ENCODE measurements at places on chromosomes 7 and 10. TPM values are rescaled to one million over a fixed set of nuclear protein-coding genes. Genes with fewer than 3 reads are reported as not detected.

CYTH3 gene
- total RNA-seq = 0.92 TPM

ATG9B gene
- total RNA-seq = 14.0 TPM

GPR37 gene
- not detected for total RNA-seq

GRCh38 chr7:132243463-132243862 lies 332.8 kb downstream of the PLXNA4 start:
- H3K4me3 ChIP-seq = no peak overlapping the region
- no peak overlapping the region for H3K27ac ChIP-seq
- no peaks in the 10 kb centered on the region for H3K4me1 ChIP-seq
- peaks cover 3% of the 10 kb centered on the region for H3K27me3 ChIP-seq

DNA sequence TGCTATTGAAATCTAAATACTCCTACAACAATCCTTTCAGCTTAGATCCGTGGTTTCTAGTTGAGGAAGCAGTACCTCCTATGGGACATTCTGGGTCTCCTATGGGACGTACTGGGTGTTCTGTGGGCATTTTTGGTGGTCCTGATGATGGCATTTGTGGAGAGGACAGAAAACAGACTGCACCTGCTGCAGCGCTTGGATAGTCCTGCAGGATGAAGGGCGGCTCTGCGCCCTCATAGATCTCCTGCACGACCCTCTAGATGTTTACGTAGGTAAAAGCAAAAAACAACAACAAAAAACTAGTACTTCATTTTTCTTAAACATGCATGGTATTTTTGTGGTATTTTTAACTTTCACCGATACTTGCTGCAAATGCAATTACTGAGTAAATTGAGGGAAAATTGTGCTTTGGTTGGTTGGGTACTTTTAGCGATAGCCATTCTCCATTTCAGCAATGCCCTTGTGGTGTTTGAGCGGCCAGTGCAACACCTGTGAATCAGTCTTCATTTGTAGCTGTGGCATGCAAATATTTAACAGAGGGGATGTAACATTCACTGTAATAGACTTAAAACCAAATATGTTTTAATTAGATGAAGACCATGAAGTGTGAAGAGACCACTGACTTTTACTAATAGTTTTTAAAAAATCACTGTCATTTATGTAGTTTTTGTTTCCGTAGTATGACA lies 461.2 kb downstream of the SDK1 start:
- no peaks in the 10 kb centered on the region for H3K36me3 ChIP-seq
- H3K27ac ChIP-seq = no peak overlapping the region
- no peak overlapping the region for H3K4me3 ChIP-seq
- peaks cover 9% of the 10 kb centered on the region for H3K27me3 ChIP-seq
- no peak for DNase-seq

DNA sequence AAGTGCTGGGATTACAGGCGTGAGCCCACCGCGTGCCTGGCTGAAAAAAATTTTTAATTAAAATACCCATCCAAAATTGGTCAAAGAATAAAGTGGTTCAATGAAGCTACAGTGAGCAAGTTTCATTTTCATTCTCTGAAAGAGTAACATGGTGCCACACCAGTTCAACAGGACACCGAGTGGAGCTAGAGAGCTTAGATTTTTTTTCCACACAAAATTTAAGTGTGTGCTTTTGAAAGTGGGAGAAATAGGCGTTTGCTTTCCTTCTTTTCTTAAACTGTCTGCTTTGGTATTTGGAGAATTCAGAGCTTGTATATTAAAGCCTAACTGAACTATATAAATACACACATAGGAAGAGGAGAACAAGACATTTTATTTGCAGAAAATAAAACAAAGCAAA lies 43.4 kb downstream of the BPGM start:
- peaks cover 12% of the 10 kb centered on the region for H3K4me1 ChIP-seq
- H3K27me3 ChIP-seq = peaks cover 5% of the 10 kb centered on the region
- no peak overlapping the region for H3K27ac ChIP-seq
- no peak for DNase-seq
- no peaks in the 10 kb centered on the region for H3K36me3 ChIP-seq

GRCh38 chr7:69613846-69614245 lies 15.6 kb downstream of the AUTS2 start:
- peaks cover 23% of the 10 kb centered on the region for H3K27me3 ChIP-seq
- H3K4me3 ChIP-seq = no peak overlapping the region
- H3K36me3 ChIP-seq = no peaks in the 10 kb centered on the region
- no peaks in the 10 kb centered on the region for H3K4me1 ChIP-seq
- no peak overlapping the region for H3K27ac ChIP-seq

- H3K27me3 ChIP-seq = no peaks in the 10 kb centered on the region
- no peaks in the 10 kb centered on the region for H3K4me1 ChIP-seq
- H3K4me3 ChIP-seq = no peak overlapping the region
- DNase-seq = no peak
- no peak overlapping the region for H3K27ac ChIP-seq
Measured at GRCh38 chr7:113768387-113768786, 150.4 kb downstream of the PPP1R3A start.

- H3K4me3 ChIP-seq = no peak overlapping the region
- no peak for DNase-seq
- no peaks in the 10 kb centered on the region for H3K4me1 ChIP-seq
- H3K36me3 ChIP-seq = no peaks in the 10 kb centered on the region
- no peaks in the 10 kb centered on the region for H3K27me3 ChIP-seq
Measured at GRCh38 chr10:122149561-122150505, 121.3 kb upstream of the BTBD16 start.

DNA sequence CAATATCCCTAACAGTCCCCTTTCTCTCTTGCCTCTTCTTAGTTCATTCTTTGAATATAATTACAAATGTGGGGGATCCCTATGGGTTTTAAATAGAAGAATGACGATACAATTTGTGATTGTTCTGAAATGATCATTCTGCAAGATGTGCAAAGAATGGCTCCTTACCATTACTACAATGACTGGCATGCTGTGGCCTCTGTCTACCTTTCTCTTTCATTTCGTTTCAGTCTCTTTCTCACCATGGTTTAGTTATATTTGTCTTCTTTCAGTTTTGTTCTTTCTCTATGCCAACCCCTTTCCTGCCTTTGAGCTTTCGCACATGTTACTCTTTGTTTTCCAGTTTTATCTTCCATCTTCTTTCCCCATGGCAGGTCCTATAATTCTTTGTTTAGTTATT lies 176.5 kb downstream of the SUGCT start:
- H3K4me1 ChIP-seq = peaks cover 6% of the 10 kb centered on the region
- no peaks in the 10 kb centered on the region for H3K27me3 ChIP-seq
- DNase-seq = no peak
- no peak overlapping the region for H3K4me3 ChIP-seq
- no peaks in the 10 kb centered on the region for H3K36me3 ChIP-seq
